ENCODE measurements at places on chromosomes 5 and 9. TPM values are rescaled to one million over a fixed set of nuclear protein-coding genes. Genes with fewer than 3 reads are reported as not detected.

- H3K4me3 ChIP-seq = peak overlapping the region; percentile 15
- H3K27me3 ChIP-seq = peaks cover 21% of the 10 kb centered on the region
- DNase-seq = no peak
- H3K4me1 ChIP-seq = peaks cover 13% of the 10 kb centered on the region
- H3K36me3 ChIP-seq = peaks cover 11% of the 10 kb centered on the region
Observed at GRCh38 chr5:157400741-157401495, 59.1 kb upstream of the NIPAL4 start.

- H3K27ac ChIP-seq = no peak overlapping the region
- H3K27me3 ChIP-seq = peaks cover 40% of the 10 kb centered on the region
Observed at GRCh38 chr5:83482961-83483360, 11.4 kb downstream of the VCAN start.

DNA sequence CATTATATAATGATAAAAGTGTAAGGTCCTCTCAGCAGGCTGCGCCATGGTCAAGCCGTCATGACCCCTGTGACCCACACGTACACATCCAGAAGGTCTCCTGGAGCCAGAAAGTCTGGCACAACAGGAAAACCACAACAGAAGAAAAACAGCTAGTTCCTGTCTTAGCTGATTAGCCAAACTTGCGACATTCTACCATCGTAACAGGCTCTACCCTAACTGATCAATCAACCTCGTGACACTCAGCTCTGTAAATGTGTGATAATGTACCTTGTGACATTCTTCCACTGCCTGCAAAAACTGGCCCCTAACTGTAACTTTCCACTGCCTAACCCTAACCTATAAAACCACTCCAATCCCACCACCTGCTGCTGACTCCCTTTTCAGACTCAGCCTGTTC, 316.4 kb upstream of the TUSC1 start:
- H3K4me3 ChIP-seq = no peak overlapping the region
- no peak for DNase-seq
- peaks cover 3% of the 10 kb centered on the region for H3K36me3 ChIP-seq
- H3K27me3 ChIP-seq = no peaks in the 10 kb centered on the region
- no peaks in the 10 kb centered on the region for H3K4me1 ChIP-seq

DNA sequence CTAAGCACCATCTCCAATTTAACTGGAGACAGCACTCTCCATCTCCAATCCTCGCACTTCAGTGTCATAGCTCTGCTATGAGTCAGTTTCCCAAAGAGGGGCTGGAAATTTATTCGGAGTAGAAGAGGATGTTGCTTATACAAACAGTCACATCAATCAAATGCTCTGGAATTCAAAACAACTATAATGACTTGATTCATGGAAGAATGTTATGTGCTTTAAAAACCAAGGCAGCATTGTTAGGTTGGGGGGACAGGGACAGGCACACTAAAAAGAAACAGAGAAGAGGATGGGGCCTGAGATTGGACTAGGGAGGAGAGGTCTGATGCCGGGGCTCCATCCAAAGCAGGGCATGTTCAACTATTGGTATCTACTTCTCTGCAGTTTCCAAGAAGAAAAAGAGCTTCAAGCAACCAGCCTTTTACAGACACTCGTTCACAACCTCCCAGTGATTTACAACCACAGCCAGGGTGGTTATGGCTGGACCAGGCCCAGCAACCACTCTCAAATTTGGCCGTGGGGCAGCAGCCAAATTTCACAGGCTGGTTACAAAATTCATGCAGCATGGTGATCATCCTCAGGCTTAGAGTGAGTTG, 117.5 kb upstream of the ZNF366 start:
- peaks cover 21% of the 10 kb centered on the region for H3K27me3 ChIP-seq
- H3K36me3 ChIP-seq = no peaks in the 10 kb centered on the region
- no peak overlapping the region for H3K4me3 ChIP-seq
- H3K27ac ChIP-seq = no peak overlapping the region

GRCh38 chr9:123191680-123192079, 76.7 kb downstream of the STRBP start:
- H3K27me3 ChIP-seq = no peaks in the 10 kb centered on the region
- no peaks in the 10 kb centered on the region for H3K4me1 ChIP-seq
- H3K27ac ChIP-seq = no peak overlapping the region
- no peak for DNase-seq

DNA sequence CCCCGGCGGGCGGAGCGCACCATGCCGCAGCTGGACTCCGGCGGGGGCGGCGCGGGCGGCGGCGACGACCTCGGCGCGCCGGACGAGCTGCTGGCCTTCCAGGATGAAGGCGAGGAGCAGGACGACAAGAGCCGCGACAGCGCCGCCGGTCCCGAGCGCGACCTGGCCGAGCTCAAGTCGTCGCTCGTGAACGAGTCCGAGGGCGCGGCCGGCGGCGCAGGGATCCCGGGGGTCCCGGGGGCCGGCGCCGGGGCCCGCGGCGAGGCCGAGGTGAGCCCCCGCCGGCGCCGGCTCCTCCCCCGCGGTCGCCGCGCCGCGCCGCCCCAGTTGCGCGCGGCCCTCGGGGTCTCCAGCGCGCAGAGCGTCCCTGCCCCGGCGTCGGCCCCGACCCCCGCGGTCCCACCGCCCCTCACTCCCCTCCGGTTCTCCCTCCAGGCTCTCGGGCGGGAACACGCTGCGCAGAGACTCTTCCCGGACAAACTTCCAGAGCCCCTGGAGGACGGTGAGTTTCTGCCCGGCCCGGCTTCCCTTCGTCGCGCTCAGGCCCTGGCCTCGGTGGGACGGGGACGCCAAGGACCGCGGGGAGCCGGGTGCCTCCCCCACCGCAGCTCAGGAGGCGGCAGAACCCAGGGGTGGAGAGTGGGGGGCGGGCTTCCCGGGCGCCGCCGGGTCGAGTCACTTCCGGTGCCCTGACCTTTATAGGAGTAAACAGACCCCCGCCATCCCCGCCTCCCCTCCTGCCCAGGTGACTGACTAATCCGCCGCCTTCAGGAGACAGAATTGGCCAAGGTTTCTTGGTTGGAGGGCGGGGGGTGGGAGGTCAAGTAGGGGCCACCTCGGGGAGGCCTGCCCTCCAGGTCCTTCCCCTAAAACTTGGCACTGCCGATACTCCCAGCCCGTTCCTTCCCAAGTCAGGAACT, 665 bp downstream of the TCF7 start:
- peaks cover 82% of the 10 kb centered on the region for H3K4me1 ChIP-seq
- peak overlapping the region; percentile 87 for H3K4me3 ChIP-seq
- H3K36me3 ChIP-seq = peaks cover 37% of the 10 kb centered on the region

- H3K36me3 ChIP-seq = no peaks in the 10 kb centered on the region
- H3K27me3 ChIP-seq = no peaks in the 10 kb centered on the region
- no peak overlapping the region for H3K27ac ChIP-seq
- DNase-seq = no peak
- H3K4me1 ChIP-seq = peaks cover 28% of the 10 kb centered on the region
Observed at GRCh38 chr9:123253204-123253603, 15.2 kb downstream of the STRBP start.

- H3K27me3 ChIP-seq = peaks cover 16% of the 10 kb centered on the region
- peak within 1 kb of the TSS; percentile 94 for H3K27ac ChIP-seq
- H3K4me1 ChIP-seq = peaks cover 30% of the 10 kb centered on the region
- H3K36me3 ChIP-seq = peaks cover 2% of the 10 kb centered on the region
- DNase-seq = peak; percentile 97
- H3K4me3 ChIP-seq = peak within 1 kb of the TSS; percentile 89
Observed at GRCh38 chr5:151447174-151448037, at the start of gene SLC36A1. Gene SLC36A1, plus strand, starts transcription at chr5:151447603. Its CDS starts 11,190 bp downstream, at chr5:151458793.

GRCh38 chr9:127574072-127574993, 37.7 kb upstream of the STXBP1 start:
- H3K36me3 ChIP-seq = no peaks in the 10 kb centered on the region
- no peaks in the 10 kb centered on the region for H3K27me3 ChIP-seq
- H3K27ac ChIP-seq = peak overlapping the region; percentile 58
- H3K4me3 ChIP-seq = peak overlapping the region; percentile 64
- peaks cover 69% of the 10 kb centered on the region for H3K4me1 ChIP-seq

GRCh38 chr9:75599126-75599525, 291.3 kb upstream of the PCSK5 start:
- no peaks in the 10 kb centered on the region for H3K4me1 ChIP-seq
- no peak for DNase-seq
- H3K27me3 ChIP-seq = no peaks in the 10 kb centered on the region

DNA sequence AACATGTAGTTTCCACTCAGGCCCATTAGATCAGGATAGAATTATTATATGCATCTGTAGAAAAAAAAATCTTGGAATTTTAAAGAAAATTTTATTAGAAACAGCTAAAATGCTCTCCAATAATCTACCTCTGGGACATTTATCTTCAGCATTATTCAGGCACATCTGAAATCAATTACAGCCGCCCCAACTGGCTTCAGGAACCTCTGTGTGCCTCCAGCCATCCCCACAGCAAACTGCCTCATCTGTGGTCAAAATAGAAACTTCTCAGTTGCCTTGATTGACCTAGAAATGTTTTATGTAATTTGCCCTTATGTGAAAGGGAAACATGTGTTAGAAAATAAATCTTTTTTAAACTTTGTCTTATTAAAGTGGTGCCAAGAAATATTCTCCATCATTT, 120.1 kb upstream of the LPAR1 start:
- H3K36me3 ChIP-seq = no peaks in the 10 kb centered on the region
- no peaks in the 10 kb centered on the region for H3K4me1 ChIP-seq
- no peaks in the 10 kb centered on the region for H3K27me3 ChIP-seq

DNA sequence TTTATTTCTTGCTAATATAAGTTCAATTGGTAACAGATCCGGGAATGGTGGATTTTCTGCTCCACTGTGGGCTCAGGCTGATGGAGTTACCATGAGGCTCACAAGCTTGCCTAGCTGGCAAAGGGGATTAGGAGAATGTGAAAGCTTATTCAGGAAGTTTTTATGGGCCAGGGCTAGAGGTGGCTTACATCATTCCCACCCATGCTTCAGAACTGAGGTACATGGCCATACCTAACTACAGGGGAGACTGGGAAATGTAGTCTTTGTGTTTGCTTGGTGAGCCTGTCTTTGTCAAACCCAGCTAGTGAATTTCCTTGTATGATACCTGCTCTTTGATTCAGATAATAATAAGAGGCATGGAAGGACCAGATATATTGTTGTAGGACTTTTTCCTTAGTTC, 105.9 kb upstream of the DHFR start:
- no peaks in the 10 kb centered on the region for H3K27me3 ChIP-seq
- peak overlapping the region; percentile 72 for H3K4me3 ChIP-seq
- H3K27ac ChIP-seq = peak overlapping the region; percentile 11
- no peak for DNase-seq
- H3K4me1 ChIP-seq = peaks cover 63% of the 10 kb centered on the region

DNA sequence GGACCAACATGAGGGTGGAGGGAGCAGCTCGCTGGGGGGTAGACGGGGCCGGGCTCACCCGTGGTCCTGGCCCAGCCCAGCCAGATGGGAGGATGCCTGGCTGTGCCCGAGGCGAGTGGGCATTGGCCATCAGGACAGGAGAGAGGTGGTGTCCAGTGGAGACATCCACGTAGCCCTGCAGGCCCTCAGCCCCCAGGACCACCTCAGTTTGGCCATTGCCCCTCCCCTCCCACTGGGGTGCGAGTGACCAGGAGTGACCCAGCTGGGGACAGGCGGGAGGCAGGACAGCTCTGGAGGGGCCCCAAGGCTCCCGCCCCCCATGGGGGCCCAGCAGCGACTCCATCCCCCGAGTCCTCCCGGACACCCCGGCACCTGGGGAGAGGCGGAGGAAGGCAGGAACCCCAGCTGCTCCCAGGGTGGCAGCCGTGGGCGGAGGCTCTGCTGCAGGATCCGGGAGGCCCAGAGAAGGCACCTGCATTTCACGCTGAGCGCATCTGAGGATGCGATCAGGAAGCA, 8.3 kb downstream of the NOXA1 start:
- no peaks in the 10 kb centered on the region for H3K27me3 ChIP-seq
- no peaks in the 10 kb centered on the region for H3K36me3 ChIP-seq
- no peak for DNase-seq
- no peak overlapping the region for H3K27ac ChIP-seq
- H3K4me1 ChIP-seq = no peaks in the 10 kb centered on the region

DNA sequence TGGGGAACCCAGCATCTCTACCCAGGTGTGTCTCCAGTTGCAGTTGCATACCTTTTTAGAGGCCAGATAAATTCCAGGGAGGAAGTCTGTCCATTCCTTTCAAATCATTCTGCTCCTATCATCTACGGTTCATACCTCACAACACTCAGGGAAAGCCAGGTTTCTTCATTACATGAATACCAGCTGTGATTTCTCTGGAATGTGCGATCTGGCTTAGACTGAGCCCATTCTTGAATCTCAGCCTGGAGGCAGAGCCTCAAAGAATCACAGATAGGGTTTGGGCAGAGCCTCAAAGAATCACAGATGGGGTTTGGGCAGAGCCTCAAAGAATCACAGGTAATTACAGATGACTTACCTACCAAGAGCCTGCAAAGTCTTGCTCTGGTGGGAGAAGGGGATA, 7.2 kb downstream of the P4HA2 start:
- no peaks in the 10 kb centered on the region for H3K36me3 ChIP-seq
- H3K27me3 ChIP-seq = peaks cover 6% of the 10 kb centered on the region
- DNase-seq = no peak
- no peak overlapping the region for H3K4me3 ChIP-seq

DNA sequence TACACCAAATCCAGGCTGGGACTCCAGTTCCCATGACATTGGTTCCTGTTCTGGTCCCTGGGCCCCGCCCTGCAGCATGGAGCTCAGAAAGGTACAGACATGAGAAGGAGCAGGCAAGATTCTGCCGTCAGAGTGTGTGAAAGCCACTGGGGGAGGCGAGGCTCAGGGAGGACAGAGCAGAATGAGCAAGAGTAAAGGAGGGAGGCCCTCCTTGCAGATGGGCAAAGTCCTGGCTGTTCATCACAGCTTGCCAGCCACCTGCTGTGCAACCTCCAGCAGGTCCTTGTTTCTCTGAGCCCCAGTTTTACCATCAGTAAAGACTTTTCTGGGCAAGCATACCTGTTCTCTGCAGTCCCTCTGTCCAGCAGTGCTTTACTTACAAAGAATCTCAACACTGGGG, 73.3 kb downstream of the HRH2 start:
- H3K27me3 ChIP-seq = peaks cover 17% of the 10 kb centered on the region
- H3K27ac ChIP-seq = no peak overlapping the region
- no peak for DNase-seq
- H3K4me1 ChIP-seq = peaks cover 11% of the 10 kb centered on the region

Gene PRRX2
- 3.3 TPM for total RNA-seq

Gene FOXD4
- not detected for total RNA-seq

Gene FCN2
- total RNA-seq = not detected

Gene FOXD4L3
- total RNA-seq = not detected

Gene CDC14B
- total RNA-seq = 13.9 TPM
